Thymus (tissue), 14 donors: ENCODE measurements at places on chromosomes 3 and 15. TPM values are rescaled to one million over a fixed set of nuclear protein-coding genes. Genes with fewer than 3 reads are reported as not detected.

The ADAMTS7 gene
- 0.47 TPM for total RNA-seq

The THBS1 gene
- total RNA-seq = 9.0 TPM

The BOC gene
- total RNA-seq = 5.5 TPM

DNA sequence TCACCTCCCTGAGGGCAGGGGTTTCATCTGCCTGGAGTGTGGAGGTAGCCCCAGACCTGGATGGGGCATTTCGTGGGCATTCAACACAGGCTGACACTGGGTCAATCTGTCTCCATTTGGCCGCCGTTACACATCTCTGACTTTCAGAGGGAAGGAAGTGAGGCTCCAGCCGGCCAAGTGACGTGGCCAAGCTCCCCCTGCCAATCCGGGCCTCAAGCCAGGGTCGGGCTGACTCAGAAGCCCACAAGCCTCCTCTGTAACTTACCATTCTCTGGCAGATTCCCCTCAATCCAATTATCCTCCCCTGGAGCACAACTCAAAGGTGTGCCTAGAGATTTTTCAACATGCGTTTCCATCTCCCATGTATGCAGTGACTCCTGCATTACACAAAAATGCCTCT lies 227.6 kb downstream of the KLF13 start:
- H3K27ac ChIP-seq = no peak overlapping the region
- H3K4me3 ChIP-seq = no peak overlapping the region
- no peaks in the 10 kb centered on the region for H3K4me1 ChIP-seq
- no peaks in the 10 kb centered on the region for H3K27me3 ChIP-seq

- H3K4me1 ChIP-seq = no peaks in the 10 kb centered on the region
- no peak overlapping the region for H3K27ac ChIP-seq
- H3K4me3 ChIP-seq = no peak overlapping the region
- no peaks in the 10 kb centered on the region for H3K27me3 ChIP-seq
- no peak for DNase-seq
Measured at GRCh38 chr3:122427857-122428471, 12.1 kb upstream of the WDR5B start.

GRCh38 chr3:88059380-88060170 lies 520 bp downstream of the ZNF654 start:
- no peaks in the 10 kb centered on the region for H3K27me3 ChIP-seq
- no peaks in the 10 kb centered on the region for H3K4me1 ChIP-seq
- H3K36me3 ChIP-seq = peaks cover 20% of the 10 kb centered on the region
- no peak for DNase-seq
- peak overlapping the region; percentile 93 for H3K4me3 ChIP-seq
- peak overlapping the region; percentile 90 for H3K27ac ChIP-seq

GRCh38 chr3:71695000-71695482 lies 30.2 kb downstream of the EIF4E3 start:
- no peaks in the 10 kb centered on the region for H3K4me1 ChIP-seq
- H3K27me3 ChIP-seq = no peaks in the 10 kb centered on the region
- H3K4me3 ChIP-seq = no peak overlapping the region
- no peak for DNase-seq

DNA sequence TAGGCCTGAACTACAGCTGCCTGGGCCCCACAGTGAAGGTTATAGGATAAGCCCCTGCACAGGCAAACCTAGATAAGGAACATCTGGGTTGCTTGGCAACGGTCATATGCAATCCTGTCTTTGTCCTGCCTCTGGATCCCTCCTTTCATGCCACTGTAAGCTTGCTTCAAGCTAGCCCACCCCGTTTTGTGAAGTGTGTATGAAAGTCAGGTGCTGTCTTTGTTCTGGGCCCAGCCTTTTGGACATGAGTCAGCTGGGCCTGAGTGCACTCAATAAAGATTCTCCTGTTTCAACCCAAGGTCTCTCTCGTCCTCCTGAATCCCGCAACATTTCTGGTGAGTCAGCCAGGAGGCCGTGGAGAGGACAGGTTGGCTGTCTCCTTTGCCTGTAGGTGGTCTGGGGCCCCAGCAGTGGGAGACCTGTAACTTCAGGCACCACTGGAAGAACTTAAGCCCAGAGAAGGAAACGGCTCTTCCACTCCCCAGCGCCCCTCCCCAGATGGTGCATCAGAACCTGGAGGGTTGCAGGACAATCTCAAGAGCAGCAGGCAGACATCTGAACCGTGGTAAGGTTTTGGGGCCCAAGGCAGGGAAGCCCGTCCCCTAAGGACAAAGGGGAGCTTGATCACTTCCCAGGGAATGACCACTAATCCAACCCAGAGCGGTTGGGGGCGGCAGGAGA lies 8.3 kb upstream of the SLC9C1 start:
- peak; percentile 54 for DNase-seq
- H3K27me3 ChIP-seq = no peaks in the 10 kb centered on the region
- peaks cover 3% of the 10 kb centered on the region for H3K36me3 ChIP-seq
- peak overlapping the region; percentile 80 for H3K27ac ChIP-seq

DNA sequence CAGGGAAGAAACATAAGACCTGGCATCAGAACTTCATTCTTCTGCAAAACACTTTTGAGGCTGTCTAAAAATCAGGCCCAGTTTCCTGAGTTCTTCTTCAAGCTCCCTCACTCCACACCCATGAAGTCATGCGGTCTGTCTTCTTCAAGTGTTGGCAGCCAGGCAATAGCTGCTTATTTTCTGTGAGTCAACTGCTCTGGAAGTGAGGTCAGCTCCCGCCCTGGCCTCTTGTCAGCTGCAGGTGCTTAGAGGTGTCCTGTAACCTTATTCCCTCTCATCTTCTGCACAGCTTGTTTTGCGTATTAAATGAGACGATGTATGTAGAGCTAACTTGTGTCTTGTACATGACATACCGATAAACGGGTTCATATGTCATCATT lies 226.1 kb downstream of the ADAMTS17 start:
- H3K4me3 ChIP-seq = no peak overlapping the region
- no peak for DNase-seq
- H3K36me3 ChIP-seq = peaks cover 8% of the 10 kb centered on the region
- no peaks in the 10 kb centered on the region for H3K4me1 ChIP-seq
- H3K27ac ChIP-seq = no peak overlapping the region

- no peak overlapping the region for H3K4me3 ChIP-seq
- H3K36me3 ChIP-seq = no peaks in the 10 kb centered on the region
- H3K4me1 ChIP-seq = peaks cover 6% of the 10 kb centered on the region
Measured at GRCh38 chr3:151327571-151328198, 1.7 kb downstream of the P2RY13 start.

- H3K27me3 ChIP-seq = no peaks in the 10 kb centered on the region
- no peak overlapping the region for H3K4me3 ChIP-seq
- H3K36me3 ChIP-seq = no peaks in the 10 kb centered on the region
- no peaks in the 10 kb centered on the region for H3K4me1 ChIP-seq
Measured at GRCh38 chr3:121757087-121757811, 7.7 kb upstream of the GOLGB1 start.

DNA sequence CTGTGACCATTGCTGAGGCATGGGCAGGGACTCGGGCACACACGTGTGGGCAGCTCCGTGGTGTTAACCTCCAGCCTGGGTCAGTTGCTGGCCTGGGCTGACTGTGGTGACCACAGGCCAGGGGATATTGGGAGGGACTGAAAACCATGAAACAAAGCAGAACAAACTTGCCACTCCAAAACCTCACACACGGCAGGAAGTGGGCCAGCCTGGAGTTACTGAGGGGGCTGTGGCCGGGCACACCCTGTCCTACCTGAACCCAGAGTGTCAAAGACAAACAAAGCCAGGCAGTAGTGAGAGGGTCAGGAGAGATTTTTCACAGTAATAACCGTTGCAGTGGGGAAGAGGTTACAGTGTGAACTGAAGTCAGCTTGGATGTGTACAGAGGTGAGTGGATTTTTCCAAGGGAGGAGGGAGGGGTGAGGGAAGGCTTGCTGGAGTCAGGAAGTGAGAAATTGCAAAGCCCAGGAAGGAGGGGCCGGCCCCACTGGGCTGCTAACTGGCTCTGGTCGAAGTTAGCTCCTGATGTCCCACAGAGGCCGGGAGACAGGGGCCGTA lies 40.0 kb upstream of the ATP10A start:
- H3K4me3 ChIP-seq = no peak overlapping the region
- no peaks in the 10 kb centered on the region for H3K36me3 ChIP-seq
- no peaks in the 10 kb centered on the region for H3K4me1 ChIP-seq
- H3K27ac ChIP-seq = no peak overlapping the region
- no peaks in the 10 kb centered on the region for H3K27me3 ChIP-seq

DNA sequence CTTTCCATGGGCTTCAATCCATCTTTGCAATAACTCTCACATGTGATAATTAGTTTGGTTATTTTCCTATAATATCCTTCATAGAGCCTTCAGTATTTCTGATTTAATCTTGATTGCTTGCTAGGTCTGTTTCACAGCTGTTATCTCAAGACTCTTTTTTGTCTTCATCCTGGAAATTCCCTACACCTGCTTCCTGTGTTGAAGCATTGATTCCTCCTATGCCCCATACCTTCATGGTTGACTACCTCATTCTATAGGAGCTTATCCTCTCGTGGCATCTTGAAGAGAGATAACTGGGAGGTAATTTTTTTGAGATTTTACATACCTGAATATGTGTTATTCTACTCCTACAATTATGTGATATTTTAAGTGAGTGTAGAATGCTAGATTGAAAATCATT lies 26.7 kb downstream of the PIK3CA start:
- no peaks in the 10 kb centered on the region for H3K27me3 ChIP-seq
- H3K27ac ChIP-seq = no peak overlapping the region
- no peak for DNase-seq
- H3K4me1 ChIP-seq = no peaks in the 10 kb centered on the region
